ENCODE measurements at places on chromosomes 3 and 15.
A peak's percentile ranks its signal among the peaks of the same experiment; 100 is the strongest.

- no peak for DNase-seq
Observed at GRCh38 chr3:71264840-71265239, 318.7 kb downstream of the FOXP1 start.

DNA sequence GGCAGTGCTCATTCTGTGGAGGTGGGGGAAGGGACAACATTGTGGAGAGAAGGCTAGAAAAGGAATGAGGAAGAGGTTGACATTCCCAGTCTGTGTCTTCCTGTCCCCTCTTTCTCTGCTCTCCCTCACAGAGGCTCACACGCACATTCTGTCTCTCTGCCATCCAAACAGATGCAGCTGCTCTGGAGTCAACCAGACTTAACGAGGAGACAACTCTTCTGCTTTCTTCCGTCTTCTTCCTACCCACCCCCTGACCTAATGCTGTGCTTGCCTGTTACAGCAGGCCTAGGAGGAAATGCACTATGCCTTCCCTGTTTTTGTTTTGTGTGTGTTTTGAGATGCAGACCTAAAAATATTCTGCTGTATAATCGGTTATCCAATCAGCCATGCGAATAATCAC, 121.9 kb downstream of the CACNA1D start:
- no peak for DNase-seq

DNA sequence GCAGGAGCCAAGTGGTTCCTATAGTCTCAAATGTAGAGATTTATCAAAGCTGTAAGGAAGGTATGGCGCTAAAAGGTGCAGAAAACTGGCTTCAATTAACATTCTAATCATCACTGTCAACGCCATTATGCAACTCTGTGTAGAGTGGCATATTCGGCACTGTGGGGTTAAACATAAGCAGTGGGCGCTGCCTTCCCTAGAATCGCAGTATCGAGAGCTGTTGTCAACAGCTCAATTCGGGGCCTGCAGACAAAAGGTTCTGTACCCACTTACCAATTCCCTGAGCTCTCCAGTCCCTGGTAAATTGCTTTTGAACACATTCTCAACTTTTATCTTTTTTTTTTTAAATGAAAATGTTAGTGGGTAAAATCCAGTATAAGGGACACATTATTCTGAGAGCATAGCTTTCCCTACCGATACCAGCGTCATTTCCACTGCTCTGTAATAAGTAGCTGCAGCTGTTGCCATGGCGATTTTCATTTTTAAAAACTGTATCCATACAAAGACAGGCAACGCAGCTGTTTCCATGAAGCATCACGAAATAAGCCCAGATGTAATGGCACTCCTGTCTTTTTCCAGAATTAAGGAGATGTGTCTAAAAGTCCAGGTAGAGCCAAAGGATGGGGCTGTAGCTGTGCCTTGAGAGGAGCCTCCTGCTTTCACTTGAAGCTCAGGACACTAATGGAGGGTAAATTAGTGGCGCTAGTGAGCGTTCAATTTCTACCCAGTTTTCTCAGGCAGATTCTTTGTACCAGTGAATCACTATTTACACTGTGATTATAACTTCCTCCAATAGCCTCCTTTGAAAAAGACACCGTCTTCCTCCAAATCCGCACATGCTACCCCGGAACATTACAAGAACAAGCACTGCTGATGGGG, 250.3 kb downstream of the SLC9A9 start:
- no peak for DNase-seq

GRCh38 chr3:38960953-38961622, 90.7 kb downstream of the SCN11A start:
- peak; percentile 12 for DNase-seq

DNA sequence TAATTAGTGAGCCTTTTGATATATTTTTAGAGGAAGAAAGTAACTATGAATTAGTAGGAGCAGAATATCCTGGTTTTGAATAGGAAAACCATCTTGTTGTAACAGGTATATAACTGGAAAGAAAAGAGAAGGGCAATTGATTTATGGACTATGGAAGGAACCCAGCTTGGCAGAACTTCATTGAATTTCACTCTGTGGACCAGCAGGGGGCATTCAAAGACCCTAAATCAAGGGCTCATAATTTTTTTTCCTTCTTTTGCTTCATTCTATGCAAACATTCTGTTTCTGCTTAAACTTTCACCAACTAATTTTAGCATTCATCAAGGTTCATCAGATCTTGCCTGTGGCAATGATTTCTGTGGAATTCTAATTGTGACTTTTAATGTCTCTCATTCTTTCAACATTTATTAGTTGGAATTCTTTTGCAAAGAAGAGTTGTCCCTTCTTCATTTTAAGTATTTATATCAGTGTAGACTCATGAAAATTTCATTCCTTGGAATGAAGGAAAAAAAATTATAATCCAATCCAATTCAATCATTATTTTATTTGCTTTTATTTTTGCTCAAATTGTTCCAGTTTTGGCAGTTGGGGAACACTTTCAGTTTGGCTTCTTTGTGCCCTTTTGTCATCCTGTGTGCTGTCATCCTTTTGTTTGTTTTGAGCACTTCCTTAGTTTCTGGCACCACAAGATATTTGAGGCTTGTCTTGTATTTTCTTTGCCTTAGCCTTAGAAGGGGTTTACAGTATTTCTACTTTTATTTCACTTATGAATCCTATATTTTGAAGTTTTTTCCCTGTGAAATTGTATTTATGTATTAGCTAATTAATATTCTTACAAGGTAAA, 30.4 kb downstream of the NXPE3 start:
- peak; percentile 24 for DNase-seq

- no peak for DNase-seq
Observed at GRCh38 chr3:128131897-128132646, 8.5 kb upstream of the RUVBL1 start.

DNA sequence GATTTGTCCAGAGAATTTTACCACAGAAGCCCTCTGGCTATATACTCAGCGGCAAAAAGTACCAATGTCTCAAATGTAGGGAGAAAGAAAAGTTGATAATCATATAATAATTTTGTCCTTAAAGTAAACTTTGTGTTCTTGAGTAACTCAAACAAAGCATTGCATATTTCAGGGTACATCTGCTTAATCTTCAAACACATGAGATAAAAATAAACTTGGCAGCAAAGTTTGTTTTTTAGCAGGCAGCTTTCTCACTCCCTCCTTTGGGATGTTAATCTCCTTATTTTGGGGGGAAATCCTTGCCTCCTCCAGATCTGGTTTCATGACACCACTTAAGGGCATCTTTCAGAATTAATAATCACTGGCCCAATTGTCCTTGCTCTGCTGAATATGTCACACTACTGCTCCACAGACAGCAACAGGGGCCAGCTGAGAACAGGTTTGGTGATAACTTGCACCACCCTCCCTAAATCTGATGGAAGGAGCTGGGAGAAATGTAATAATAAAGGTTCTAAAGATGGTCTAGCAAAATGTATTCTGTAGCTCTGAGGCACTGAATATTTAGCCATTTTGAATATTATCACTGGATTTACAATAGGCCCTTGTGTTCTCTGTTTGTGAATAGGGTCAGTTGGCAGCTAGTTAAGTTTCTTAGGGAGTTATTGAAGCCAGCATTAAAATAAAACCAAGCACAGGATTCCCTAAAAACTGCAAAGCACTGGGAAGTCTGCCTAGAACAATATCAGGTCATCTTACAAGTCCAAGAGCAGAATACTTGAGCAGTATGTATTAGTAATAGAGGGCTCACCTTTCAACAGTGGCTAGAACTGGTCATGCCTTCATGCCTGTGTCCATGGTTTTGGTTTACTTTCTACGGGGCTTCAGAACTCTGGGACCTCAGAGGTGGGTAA, 79.2 kb downstream of the EFL1 start:
- DNase-seq = no peak

DNA sequence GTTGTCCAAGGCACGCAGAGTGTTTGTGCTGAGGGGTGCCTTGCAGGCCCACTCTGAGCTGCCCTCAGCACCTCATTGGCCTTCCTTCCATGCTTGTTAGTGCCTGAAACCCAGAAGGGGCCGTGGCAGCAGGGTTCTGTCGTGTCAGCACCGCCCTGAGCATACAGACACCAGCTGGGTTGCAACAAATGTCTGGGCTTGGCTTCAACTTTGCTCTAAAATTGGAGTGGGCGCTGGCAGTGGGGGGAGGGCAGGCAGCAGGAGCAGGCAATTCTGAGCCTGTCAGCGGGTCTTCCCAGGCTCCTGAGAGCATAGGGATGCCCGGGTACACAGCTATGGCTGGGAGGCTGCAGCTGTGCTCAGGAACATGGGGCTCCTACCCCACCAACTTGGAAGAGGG, 464.3 kb downstream of the EPHA3 start:
- no peak for DNase-seq

GRCh38 chr3:187718802-187719201, 16.4 kb upstream of the RTP2 start:
- no peak for DNase-seq

DNA sequence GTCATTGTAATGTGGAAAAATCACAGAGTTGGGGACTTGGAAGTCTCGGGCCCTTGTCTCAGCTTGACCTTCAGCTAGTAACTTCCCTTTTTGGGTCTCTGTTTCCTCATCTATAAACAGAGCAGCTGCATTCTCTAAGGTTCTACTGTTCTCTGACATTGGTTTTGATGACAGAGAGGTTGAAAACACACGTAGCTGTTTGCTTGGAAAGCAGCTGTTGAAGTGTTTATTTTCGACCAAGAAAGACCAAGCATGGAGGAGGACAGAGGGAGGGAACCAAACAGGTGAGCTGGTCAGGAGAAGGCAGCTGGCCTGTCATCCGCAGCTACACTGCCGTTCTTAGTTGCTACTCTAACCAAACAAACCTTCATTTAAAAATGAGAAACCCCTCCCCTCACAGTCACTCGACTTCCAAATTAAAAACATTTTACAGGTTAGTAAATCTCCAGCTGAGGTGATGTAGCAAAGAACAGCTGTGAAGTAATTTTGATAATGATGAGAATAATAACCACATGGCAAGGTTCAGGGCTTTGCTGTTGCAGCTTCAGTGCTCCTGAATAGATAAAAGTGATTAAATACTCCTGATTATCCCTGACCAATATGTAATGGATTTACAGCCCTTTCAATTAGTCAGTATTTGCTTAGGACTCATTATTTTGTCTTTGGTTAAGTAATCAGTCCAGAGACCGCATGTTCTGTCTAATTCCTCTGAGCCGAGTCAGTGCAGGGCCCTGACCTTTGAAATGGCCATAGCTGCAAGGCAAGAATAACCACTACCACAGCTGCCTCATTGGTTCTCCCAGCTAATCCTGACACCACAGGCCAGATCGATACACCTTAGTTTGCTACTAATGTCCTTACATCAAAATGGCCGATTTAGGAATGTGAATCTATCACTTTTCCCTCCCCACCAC, 65.3 kb downstream of the MEIS2 start:
- no peak for DNase-seq

- no peak for DNase-seq
Observed at GRCh38 chr15:36426691-36427090, 152.7 kb upstream of the CDIN1 start.

GRCh38 chr3:134952371-134952770, 157.3 kb downstream of the EPHB1 start:
- DNase-seq = no peak

DNA sequence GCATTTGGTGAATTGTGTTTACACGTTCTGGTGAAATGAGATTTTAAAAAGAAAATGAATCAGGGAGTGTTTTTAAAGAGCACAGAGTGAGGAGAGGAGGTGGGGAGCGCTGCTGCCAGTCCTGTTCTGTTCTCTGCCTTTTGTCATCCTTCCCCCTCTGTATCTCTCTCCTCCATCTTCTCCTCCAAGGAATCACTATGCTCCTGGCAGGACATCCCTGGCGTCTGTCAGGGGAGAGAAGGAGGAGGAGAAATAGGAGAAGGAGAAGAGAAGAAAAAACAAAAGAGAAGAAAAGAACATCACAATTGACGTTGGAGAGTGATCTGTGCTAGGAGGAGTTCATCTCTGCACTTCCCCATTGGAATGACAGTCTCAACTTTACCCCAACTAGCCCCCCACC, 627.6 kb upstream of the TBL1XR1 start:
- DNase-seq = no peak

DNA sequence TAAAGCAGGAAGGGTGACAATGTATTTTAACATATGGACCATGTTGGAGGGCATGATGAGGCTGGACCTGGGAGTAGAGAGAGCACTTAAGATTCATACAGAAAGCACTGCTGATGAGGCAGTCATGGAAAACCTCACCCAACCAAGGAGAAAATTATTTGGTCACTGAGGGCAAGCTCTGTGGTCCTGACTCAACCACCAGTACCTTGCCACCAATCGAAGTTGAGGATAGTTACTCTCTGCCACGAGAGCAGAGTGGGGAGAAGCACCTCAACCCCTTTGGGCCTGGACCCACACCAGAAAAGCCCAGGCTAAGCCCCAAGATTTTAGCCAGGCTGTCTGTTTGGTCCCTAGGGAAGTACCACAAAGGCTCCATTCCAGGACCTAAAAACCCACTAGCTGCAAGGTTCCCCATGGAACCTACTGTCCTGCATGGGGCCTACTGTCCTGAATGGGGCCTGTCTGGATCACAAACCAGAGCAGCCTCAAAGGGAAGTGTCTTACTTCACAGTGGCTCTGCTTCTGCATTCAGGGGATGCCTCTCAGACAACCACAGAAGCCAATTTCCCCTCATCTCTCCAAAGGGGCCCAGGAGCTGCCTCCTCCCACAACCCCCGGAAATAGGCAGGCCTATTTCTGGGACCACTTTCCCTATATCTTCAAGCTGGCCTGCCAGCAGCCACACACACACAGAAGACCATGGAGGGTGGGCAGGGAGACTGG, 4.2 kb downstream of the CCDC71 start:
- no peak for DNase-seq

GRCh38 chr3:169992781-169993180, 26.2 kb downstream of the SEC62 start:
- DNase-seq = no peak

DNA sequence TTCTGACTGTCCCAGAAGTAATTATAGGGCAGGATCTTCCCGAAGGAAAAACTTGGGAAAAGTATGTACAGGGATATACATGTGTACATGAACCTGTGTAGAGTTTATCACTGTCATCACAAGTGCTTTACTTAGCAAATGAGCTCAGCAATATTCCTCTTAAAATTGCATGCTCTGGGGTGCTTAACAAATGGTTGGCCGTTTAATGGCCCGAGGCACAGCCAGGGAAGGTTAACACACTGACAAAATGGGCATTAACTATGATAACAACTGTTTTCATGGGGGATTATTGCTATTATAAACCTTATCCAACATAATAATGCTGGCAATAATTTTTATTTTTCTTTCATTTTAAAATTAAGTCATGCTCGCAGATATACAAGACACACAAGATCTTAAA, 459.3 kb downstream of the TUSC7 start:
- no peak for DNase-seq

DNA sequence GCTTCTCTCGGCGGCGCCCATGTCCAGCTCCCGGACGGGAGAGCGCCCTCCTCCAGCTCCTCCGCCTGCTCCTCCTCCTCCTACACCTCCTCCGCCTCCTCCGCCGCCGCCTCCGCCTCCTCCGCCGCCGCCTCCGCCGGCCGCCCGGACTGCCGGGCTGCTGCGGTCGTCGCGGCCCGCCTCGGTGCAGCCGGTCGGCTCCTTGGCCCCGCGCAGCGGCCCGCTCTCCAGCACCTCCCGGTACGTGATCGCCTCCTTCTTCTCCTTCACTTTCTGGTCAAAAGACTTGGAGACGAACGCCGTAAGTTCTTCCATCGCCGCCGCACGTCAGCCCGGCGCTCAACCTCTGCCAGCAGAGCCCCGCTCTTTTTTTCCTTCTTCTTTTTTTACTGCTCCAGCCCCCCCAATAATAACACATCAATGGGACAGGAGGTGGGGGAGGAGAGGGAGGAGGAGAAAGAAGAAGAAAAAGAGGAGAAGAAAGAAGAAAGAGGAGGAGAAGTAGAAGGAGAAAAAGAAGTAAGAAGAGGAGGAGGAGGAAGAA, 438 bp downstream of the SHOX2 start:
- DNase-seq = no peak

GRCh38 chr3:158313338-158313927, 203.5 kb downstream of the RSRC1 start:
- no peak for DNase-seq

GRCh38 chr3:134030379-134031347, 938 bp upstream of the SLCO2A1 start:
- no peak for DNase-seq

Measured in stimulated activated naive CD8-positive, alpha-beta T cell treated with anti-CD3 and anti-CD28 coated beads, Interleukin-15, amount 100 ng/mL, for 72 hours (primary cell).